ENCODE measurements at places on chromosomes 1 and 21.

DNA sequence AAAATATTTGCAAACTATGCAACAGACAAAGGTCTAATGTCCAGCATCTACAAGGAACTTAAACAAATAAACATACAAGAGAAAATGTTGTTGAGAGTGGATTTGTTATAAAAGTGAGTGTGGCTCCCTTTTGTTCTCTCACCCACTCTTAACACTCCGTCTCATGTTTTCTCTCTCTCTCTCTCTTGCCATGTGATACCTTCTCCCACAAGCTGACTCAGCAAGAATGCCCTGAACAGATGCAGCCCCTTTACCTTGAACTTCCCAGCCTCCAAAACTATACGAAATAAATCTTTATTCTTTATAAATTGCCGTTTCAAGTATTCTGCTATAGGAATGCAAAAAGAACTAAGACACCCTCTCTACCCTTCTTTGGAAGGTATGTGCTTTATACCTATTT, 234.1 kb downstream of the ADGRL2 start:
- DNase-seq = no peak

- no peak for DNase-seq
Observed at GRCh38 chr1:94872771-94873495, 52.8 kb downstream of the SLC44A3 start.

GRCh38 chr1:158426137-158426536, at the start of gene OR10K2:
OR10K2 (minus strand) TSS chr1:158426237; CDS start chr1:158420866, 5,371 bp downstream.
- DNase-seq = no peak

- no peak for DNase-seq
Observed at GRCh38 chr1:224343679-224344078, 13.0 kb upstream of the CNIH4 start.

DNA sequence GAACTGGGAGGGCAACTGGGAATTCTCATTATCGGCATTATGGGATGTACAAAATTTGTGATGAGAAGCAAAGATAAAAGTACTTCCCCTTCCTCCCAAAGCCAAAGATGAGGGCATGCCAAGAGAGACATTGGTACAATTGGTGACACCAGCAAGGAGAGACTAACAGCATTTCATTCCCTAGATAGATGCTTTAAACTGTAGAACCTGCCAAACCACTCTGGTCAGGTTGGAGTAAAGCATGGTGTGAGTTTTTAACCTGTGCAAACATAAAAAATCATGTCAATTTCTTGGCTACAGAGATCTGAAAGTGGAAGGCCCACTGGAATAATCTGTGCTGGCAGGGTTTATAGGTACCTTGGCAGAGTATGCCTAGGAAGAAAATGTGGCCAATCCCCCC, 19.4 kb downstream of the CTXND2 start:
- no peak for DNase-seq

DNA sequence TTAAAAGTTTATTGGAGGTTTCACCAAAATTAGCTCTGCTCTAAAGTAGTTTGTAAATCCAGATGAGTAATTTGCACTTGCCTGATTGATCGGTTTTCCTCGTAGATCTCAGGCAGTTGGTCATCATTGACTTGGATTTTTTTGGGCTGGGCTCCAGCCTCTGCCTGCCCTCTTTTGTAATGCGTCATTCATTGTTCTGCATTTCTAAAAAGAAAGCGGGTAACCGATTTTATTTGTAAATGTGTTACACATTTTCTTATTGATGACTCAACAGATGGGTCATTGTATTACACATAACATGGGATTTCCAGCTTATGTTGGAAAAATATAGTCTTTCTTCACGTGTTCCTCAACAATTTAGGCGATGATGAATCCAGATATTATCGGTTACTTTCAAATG, 5.5 kb downstream of the ETS2 start:
- DNase-seq = no peak

DNA sequence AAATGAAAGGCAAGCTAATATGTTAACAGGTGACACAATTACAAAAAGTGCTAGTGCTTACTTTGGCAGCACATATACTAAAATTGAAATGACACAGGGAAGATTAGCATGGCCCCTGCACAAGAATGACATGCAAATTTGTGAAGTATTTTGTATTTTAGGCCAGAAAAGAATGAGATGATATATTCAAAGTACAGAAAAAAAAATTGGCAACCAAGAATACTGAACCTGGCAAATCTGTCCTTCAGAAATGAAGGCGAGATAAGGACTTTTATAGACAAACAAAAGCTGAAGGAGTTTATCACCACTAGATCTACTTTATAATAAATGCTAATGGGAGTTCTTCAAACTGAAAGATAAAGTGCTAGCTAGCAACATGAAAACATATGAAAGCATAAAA, 350.0 kb upstream of the POU3F1 start:
- DNase-seq = no peak

- no peak for DNase-seq
Observed at GRCh38 chr1:41414296-41414695, 53.1 kb downstream of the FOXO6 start.

GRCh38 chr1:42163114-42163513, 1.4 kb downstream of the GUCA2A start:
- no peak for DNase-seq

GRCh38 chr1:75727571-75727970, 3.1 kb downstream of the ACADM start:
- no peak for DNase-seq

DNA sequence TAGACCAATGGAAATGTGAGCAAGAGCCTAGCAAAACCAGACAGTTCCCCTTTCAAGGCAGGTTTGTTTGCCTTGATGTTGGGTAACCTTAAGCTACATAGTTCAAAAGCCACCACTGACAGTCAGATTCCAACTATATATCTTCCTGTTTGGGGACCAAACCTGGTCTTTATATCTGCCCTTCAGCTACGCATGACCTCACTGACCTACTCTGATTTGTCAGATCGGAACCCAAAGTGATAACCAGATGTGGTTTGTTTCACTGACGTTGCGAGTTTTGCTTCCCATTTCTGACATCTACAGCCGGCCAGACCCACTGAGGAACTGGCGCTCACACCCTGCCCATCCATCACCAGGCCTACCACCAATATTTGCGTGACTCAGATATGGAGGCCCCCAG, 361.1 kb upstream of the CHRM3 start:
- no peak for DNase-seq

- no peak for DNase-seq
Observed at GRCh38 chr21:40681164-40681859, 165.6 kb downstream of the DSCAM start.

GRCh38 chr1:155004352-155005075, 1.9 kb downstream of the ZBTB7B start:
- DNase-seq = no peak

DNA sequence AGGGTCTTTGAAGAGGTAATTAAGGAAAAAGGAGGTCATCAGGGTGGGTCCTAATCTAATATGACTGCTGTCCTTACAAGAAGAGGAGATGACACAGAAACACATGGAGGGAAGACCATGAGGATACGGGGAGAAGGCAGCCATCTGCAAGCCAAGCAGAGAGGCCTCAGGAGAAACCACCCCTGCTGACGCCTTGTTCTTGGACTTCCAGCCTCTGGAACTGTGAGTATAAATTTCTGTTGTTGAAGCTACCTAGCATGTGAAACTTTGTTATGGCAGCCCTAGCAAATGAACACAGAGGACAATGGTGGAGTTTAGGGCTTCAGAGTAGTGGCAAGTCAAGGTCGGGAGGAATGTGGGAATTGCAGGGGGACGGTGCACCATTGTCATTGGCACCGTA, 36.7 kb upstream of the FAM89A start:
- no peak for DNase-seq

- no peak for DNase-seq
Observed at GRCh38 chr21:38401191-38401926, 96.9 kb downstream of the ERG start.

GRCh38 chr1:22484706-22485345, 33.2 kb downstream of the ZBTB40 start:
- no peak for DNase-seq

DNA sequence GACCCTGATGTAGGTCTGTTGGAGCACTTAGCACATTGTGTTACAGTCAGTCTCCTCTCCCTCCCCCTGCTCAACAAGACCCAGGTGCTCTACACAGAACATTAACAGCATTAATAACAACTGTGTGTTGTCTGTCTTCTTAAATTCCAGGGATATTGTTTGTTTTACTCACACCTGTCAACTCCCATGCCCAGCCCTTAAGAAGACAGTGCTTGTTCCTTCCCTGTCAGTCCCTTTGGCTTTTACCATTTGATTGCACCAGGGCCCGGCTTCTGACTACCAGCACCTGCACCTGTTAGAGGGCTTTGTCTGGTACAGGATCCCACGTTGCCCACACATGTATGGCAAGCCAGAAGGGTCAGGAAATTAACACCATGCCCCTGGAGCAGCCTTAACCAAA, 11.7 kb downstream of the RIMKLA start:
- no peak for DNase-seq

All from kidney glomerular epithelial cell (primary cell).